A549 treated with RU486 at 1 μM for 4 hours (cell line): ENCODE measurements at places on chromosomes 4 and X. TPM values are rescaled to one million over a fixed set of nuclear protein-coding genes. Genes with fewer than 3 reads are reported as not detected.

The EMCN gene
- total RNA-seq: not detected in 5 replicates

The ADH1C gene
- total RNA-seq: 0.35 TPM in 1 of 5 replicates, not detected in the others

The F8A2 gene
- not detected in 5 replicates for total RNA-seq

The SLC10A7 gene
- total RNA-seq: 1.1 to 3.0 TPM (median 2.1 TPM) in 5 replicates

The CD40LG gene
- not detected in 5 replicates for total RNA-seq

The RAB33A gene
- 0.21 to 0.32 TPM (median 0.27 TPM) in 5 replicates for total RNA-seq

The NAP1L5 gene
- 1.5 to 2.3 TPM (median 1.9 TPM) in 5 replicates for total RNA-seq

The SLC38A5 gene
- 0.10 to 0.79 TPM (median 0.25 TPM) in 4 of 5 replicates, not detected in the other for total RNA-seq

The CXCL10 gene
- 0.08 to 0.27 TPM (median 0.13 TPM) in 3 of 5 replicates, not detected in the others for total RNA-seq

The LEF1 gene
- 0.10 TPM in 1 of 5 replicates, not detected in the others for total RNA-seq

The GSX2 gene
- not detected in 5 replicates for total RNA-seq

The FAM9B gene
- total RNA-seq: not detected in 5 replicates

The TCEAL5 gene
- not detected in 5 replicates for total RNA-seq

The FTSJ1 gene
- 65.7 to 71.0 TPM (median 67.6 TPM) in 5 replicates for total RNA-seq

The SLITRK2 gene
- total RNA-seq: not detected in 5 replicates

The EXOC1L gene
- not detected in 5 replicates for total RNA-seq

The C1QTNF7 gene
- not detected in 5 replicates for total RNA-seq

The ADGRL3 gene
- 0.02 to 0.05 TPM (median 0.02 TPM) in 3 of 5 replicates, not detected in the others for total RNA-seq

The HPGD gene
- total RNA-seq: 43.8 to 58.1 TPM (median 51.3 TPM) in 5 replicates

The ARHGAP10 gene
- 14.4 to 16.7 TPM (median 15.6 TPM) in 5 replicates for total RNA-seq

The ANKRD50 gene
- total RNA-seq: 2.4 to 5.6 TPM (median 4.7 TPM) in 5 replicates

The DSPP gene
- total RNA-seq: not detected in 5 replicates

The KIT gene
- total RNA-seq: not detected in 5 replicates

The PABPC1L2B gene
- total RNA-seq: not detected in 5 replicates

The ETDB gene
- total RNA-seq: not detected in 5 replicates

The DDIT4L gene
- 0.38 to 0.62 TPM (median 0.44 TPM) in 5 replicates for total RNA-seq

The NR0B1 gene
- total RNA-seq: 23.6 to 46.2 TPM (median 36.4 TPM) in 5 replicates

The FAM9C gene
- not detected in 5 replicates for total RNA-seq

The EDA2R gene
- 10.5 to 14.2 TPM (median 13.2 TPM) in 5 replicates for total RNA-seq

The PRSS12 gene
- total RNA-seq: 0.18 to 0.66 TPM (median 0.20 TPM) in 5 replicates

The CHRDL1 gene
- total RNA-seq: 0.02 TPM in 1 of 5 replicates, not detected in the others

The MOB1B gene
- 3.5 to 7.1 TPM (median 6.9 TPM) in 5 replicates for total RNA-seq

The MSX1 gene
- total RNA-seq: 6.7 to 13.9 TPM (median 13.2 TPM) in 5 replicates

The PDLIM3 gene
- total RNA-seq: 0.08 to 0.24 TPM (median 0.18 TPM) in 5 replicates

The MAGEC2 gene
- total RNA-seq: not detected in 5 replicates

The NCAPG gene
- total RNA-seq: 12.6 to 29.4 TPM (median 26.2 TPM) in 5 replicates

The ZDHHC15 gene
- not detected in 5 replicates for total RNA-seq

The SHROOM3 gene
- total RNA-seq: 3.7 to 6.8 TPM (median 5.9 TPM) in 5 replicates

The FHL1 gene
- total RNA-seq: 21.8 to 26.5 TPM (median 24.0 TPM) in 5 replicates

The NSUN7 gene
- total RNA-seq: 0.25 to 0.41 TPM (median 0.35 TPM) in 5 replicates

The CLIC2 gene
- total RNA-seq: 0.06 to 0.53 TPM (median 0.25 TPM) in 4 of 5 replicates, not detected in the other

The SAT1 gene
- 275 to 490 TPM (median 427 TPM) in 5 replicates for total RNA-seq

The CFP gene
- total RNA-seq: 0.35 to 0.88 TPM (median 0.58 TPM) in 5 replicates

The MORC4 gene
- total RNA-seq: 34.6 to 53.6 TPM (median 39.0 TPM) in 5 replicates

The GPR34 gene
- 0.13 TPM in 1 of 5 replicates, not detected in the others for total RNA-seq
